Suprapubic skin (tissue), 4 donors: ENCODE measurements at places on chromosomes 16 and 17.

- H3K27ac ChIP-seq, result no peak overlapping the region
- peaks cover 21% of the 10 kb centered on the region for H3K4me1 ChIP-seq
- DNase-seq, result no peak
These were observed 140.7 kb downstream of the XYLT1 start for GRCh38 chr16:17330044-17330443.

GRCh38 chr17:1229349-1229899, 40.8 kb upstream of the BHLHA9 start:
- H3K4me1 ChIP-seq, result peaks cover 55% of the 10 kb centered on the region
- H3K4me3 ChIP-seq, result peak overlapping the region; percentile 69
- H3K36me3 ChIP-seq, result no peaks in the 10 kb centered on the region
- DNase-seq, result peak; percentile 88

GRCh38 chr17:153851-154250, 16.5 kb downstream of the SCGB1C2 start:
- no peak overlapping the region for H3K27ac ChIP-seq
- H3K4me1 ChIP-seq, result no peaks in the 10 kb centered on the region

DNA sequence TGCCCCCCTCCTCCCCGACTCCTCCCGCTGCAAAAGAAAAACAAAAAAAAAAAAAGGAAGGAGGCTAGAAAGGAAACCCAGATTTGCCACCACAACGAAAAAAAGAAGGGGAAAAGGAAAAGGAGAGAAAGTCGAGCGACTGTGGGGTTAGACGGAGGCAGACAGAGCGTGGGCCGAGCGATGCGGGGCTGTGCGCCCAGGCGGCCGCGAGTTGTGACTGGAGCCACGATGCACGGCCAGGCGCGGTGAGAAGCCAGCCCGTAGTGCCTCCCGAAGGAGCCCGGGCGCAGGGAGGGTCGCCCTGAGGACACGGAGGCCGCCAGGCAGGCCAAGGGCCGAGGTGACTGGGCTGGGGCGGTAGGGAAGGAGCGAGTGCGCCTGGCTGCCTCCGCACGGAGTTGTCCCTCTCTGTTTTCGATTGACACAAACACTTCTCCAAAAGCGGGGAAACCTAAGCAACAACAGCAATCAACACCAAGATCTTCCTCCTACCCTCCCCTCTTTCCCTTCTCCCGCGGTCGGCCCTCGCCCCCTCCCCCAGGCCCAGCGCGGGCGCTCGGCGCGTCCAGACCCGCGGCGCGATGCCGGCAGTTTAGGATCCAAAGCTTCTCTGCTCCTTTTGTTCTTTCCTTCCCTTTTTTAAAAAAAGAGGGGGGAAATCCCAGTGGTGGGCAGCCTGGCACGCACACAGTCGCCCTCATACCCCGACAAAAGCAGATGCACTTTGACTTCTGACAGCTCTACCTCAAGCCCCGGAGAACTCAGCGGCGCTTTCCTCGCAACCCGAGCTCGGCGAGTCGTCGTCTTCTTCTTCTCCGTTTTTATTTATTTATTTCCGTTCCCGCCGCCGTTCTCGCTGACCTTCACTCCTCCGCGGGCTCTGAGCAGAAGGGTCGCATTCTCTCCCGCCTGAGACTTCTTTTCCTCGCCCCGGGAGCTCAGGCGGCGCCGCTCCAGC, at the start of gene LHX1:
LHX1 (plus strand) TSS at position 475 of the 958 bp plus-strand sequence. CDS start 723 bp downstream, outside the sequence.
- peaks cover 92% of the 10 kb centered on the region for H3K4me1 ChIP-seq
- DNase-seq, result no peak
- no peaks in the 10 kb centered on the region for H3K36me3 ChIP-seq
- H3K4me3 ChIP-seq, result peak within 1 kb of the TSS; percentile 20
- no peak within 1 kb of the TSS for H3K27ac ChIP-seq
- H3K27me3 ChIP-seq, result peaks cover 100% of the 10 kb centered on the region

- H3K4me1 ChIP-seq, result peaks cover 4% of the 10 kb centered on the region
- DNase-seq, result no peak
- H3K4me3 ChIP-seq, result no peak overlapping the region
- H3K36me3 ChIP-seq, result no peaks in the 10 kb centered on the region
- H3K27ac ChIP-seq, result no peak overlapping the region
- no peaks in the 10 kb centered on the region for H3K27me3 ChIP-seq
These were observed 42.5 kb upstream of the KSR1 start for GRCh38 chr17:27413792-27414191.

DNA sequence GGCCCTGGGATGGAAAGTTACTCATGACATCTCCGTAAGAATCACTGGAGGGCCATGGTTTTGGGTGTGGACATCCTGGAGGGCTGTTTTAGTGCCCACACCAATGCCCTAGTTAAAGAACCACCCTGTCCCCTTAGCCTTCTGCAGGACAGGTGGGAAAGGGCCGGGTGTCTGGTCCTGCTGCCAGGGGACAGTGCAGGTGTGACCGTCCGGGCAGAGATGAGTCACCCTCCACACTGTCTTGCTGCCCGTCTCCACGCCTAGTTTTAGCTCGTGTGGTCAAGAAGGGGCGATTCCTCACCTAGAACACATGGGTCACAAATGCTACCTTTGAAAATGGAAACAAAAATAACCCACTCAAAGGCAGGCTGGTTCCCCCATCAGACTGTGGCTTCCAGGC, 17.0 kb downstream of the CEP295NL start:
- DNase-seq, result no peak
- H3K4me1 ChIP-seq, result peaks cover 68% of the 10 kb centered on the region
- no peaks in the 10 kb centered on the region for H3K36me3 ChIP-seq
- peak overlapping the region; percentile 95 for H3K27ac ChIP-seq

GRCh38 chr17:30821871-30822723, 2.4 kb downstream of the CRLF3 start:
- H3K36me3 ChIP-seq, result no peaks in the 10 kb centered on the region
- no peak for DNase-seq
- peak overlapping the region; percentile 7 for H3K4me3 ChIP-seq
- no peak overlapping the region for H3K27ac ChIP-seq
